ENCODE measurements at places on chromosomes 3 and 15.

DNA sequence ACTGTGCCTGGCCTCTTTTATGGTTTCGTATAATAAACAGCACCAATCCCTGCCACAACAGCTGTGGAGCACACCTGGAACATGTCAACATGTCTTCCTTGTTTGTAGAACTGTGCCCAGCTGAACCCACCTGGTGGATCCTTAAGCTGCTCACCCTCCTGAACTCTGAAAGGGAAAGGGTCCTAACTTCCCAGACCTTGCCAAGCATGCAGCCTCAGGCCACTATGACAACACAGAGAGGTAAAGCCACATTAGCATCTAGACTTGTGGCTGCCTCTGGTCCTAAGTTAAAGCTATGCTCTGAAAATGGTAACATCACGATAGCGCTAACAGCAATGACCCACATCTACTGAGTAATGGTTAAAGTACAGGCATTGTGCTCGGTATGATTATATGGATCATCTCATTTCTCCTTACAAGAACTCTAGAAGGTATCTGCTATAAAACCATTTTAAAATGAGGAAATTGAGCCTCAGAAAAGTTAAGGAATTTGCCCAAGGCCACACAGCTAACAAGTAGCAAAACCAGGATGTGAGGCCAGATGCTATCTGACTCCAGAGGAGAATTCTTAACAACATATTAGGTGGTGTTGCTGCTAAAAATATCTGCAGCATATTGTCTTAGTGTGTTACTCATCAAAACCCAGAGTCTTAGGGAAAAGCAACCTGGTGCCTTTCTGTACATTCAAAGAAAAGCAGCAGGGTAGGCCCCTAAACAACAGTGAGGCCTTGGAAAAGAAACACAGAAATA, 23.1 kb upstream of the HERC1 start:
- no peak for DNase-seq

- DNase-seq = no peak
Observed at GRCh38 chr15:33636234-33636633, 325.5 kb downstream of the RYR3 start.

- no peak for DNase-seq
Observed at GRCh38 chr3:143810166-143810952, 37.9 kb downstream of the SLC9A9 start.

DNA sequence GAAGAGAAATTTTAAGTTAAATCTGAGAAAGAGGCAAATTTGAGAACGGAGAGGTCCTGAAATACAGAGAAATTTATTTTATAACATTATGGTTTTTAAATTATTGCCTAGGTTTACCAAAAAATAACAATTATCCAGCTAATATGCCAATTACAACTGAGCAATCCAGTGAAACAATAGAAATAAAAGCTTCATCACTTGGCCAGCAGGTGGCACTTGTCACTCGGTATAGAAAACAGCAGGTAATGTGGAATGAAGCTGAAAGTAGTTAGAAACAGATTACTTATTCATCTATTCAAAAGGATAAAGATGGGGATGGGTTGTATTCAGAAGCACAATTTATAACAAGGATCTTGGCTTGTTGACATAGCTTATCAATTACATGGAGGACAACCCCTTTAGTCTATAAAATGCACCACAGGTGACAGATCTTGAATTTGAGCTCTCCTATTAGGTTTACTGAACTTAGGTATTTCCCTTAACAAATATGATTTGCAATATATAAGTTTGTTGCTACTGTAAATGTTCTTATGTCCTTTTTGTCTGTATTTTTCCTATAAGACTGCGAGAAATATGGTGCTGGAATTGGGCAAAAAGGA, 70.1 kb upstream of the GUCA1C start:
- DNase-seq = peak; percentile 68

DNA sequence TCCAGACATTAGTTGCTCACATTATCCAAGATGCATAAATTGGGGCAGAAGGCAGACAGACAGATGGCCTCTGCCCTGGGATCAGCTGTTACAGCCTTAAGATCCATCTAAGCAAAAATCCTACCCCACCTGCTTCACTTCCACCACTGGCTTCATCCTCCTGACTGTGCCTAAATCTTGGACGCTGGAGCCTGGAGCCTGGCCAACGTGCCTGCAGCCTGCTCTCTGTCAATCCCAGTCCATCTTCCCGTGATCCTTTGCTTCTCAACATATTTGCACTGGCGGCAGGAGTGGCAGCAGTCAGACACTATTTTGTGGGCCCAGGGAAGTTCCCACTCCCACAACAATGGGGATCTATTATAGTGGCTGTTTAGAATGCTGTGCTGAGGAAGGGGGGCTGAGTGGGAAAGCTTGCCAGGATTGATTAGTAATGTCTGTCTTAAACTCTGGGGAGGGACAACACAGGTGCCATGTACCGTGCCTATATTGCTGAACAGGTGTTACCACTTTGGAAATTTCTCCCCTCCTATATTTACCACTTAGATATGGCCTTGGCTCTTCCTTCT, 121.2 kb downstream of the MEGF11 start:
- DNase-seq = no peak

- peak; percentile 95 for DNase-seq
Observed at GRCh38 chr15:45705510-45706473, 71.0 kb downstream of the SQOR start.

DNA sequence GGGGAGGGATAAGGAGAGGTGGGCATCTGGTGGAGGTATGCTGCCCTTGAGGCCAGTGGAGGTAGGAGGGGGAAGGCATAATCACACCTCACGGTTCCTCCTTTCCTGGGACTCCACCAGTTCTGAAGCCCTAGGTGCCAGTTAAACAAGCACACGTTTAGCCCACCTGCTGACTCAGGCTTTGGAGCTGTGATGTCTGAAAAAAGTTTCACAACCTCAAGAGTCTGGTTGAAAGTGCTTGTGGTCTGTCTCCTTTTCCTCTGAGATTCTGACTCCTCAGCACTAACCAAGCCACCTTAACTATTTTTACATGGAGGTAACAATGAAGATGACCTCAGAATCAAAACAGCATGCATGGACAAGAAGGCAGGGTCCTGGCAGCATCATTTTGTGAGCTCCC, 23.0 kb downstream of the HPS3 start:
- DNase-seq = no peak

- DNase-seq = no peak
Observed at GRCh38 chr3:179082416-179082815, 10.8 kb upstream of the ZMAT3 start.

GRCh38 chr15:82113106-82113715, 67.4 kb upstream of the MEX3B start:
- no peak for DNase-seq

DNA sequence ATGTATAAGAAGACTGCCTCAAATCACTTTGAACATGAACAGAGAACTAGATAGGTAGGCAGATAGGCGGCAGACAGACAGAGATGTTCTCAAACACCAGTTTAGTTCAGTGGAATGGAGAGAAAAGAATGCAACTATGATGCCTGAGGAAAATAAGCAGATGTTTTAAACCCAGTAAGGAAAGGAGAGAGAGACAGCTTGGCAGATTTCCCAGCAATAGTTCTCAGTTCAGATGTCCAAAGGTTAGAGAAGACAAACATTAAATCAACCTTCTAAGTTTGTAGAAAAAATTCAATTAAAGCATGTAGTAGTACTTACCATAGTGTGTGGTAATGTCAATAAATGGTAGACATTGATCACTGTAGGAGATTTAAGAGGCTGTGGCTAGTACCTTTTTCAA, 209.6 kb upstream of the PFN2 start:
- no peak for DNase-seq

Data from GM23338 (cell line).